ENCODE measurements at places on chromosomes 5 and 9. TPM values are rescaled to one million over a fixed set of nuclear protein-coding genes. Genes with fewer than 3 reads are reported as not detected.

Gene GRXCR2
- not detected for total RNA-seq

GRCh38 chr5:66710557-66711088, 114.4 kb downstream of the MAST4 start:
- no peak for DNase-seq

Gene GBGT1
- total RNA-seq = 3.2 TPM

Gene TIMD4
- 3.1 TPM for total RNA-seq
